ENCODE measurements at places on chromosomes 12 and 14.

- DNase-seq: no peak
These were observed 425.7 kb downstream of the ATP23 start for GRCh38 chr12:58367041-58367440.

- no peak for DNase-seq
These were observed 8.0 kb downstream of the OAS2 start for GRCh38 chr12:112986291-112986800.

- no peak for DNase-seq
These were observed 51.1 kb downstream of the MIS18BP1 start for GRCh38 chr14:45201905-45202304.

DNA sequence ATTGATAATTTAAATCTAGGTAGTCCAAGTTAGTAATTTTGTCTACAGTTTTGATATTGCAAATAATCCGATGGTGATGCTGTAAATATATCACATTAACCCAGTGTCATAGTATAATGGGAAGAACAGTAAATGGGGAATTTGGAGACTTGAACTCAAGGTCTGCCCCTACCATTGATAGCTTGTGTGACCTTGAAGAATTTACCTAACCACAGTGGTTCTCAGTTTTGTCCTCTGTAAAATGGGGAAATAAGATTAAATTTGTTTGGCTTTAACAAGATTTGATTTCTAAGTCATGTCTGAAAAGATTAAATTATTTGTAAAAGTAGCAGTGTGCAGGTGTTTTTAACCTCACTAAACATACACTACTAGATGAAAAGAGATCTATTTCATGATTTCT lies 100.9 kb downstream of the UNC79 start:
- DNase-seq: no peak

- no peak for DNase-seq
These were observed 1.5 kb upstream of the BDKRB2 start for GRCh38 chr14:96203116-96203515.

DNA sequence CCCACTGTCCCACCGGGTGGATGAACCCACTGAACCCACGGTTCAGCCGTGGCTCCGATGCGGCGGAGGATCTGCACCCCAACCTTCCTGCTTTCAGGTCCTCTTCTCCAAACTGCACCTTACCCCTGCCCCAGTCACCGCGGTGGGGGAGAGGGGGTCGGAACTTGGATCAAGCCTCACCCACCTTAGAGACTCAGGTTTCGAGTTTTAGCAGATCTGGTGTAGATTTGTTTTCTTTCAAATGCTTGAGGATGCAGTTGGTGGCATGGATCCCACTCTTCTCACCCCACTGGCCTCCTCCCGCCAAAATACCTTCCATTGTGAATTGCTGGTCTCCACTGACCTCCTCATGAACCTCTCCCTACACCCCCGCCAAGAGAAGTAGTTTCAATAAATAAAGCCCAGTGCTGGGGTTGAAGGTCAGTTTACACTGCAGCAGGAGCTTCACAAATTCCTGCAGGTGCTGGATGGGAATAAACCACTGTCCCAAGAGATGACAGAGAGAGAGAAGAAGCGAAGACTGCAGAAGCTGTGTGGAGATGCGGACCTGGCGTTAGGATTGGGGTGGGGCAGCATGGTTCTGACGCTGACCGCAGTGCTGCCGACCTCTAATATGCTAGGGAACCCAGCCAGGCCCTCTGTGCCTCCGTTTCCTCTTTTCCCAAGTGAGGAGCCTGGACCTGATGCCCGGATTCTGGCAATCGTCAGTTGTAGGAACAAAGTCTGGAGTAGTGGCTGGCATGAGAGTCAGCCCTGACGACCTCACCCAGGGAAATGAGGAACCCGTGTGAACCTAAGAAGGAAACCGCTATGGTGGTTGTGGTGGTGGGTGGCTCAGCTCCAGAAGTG lies 7.4 kb downstream of the TTC6 start:
- DNase-seq: no peak

Measured in GM18507 (cell line).